Activated CD4-positive, alpha-beta T cell treated with anti-CD3 and anti-CD28 coated beads for 1 hour (primary cell): ENCODE measurements at places on chromosomes 2 and 18.

- no peak for DNase-seq
Observed at GRCh38 chr18:7749510-7749981, 182.4 kb downstream of the PTPRM start.

DNA sequence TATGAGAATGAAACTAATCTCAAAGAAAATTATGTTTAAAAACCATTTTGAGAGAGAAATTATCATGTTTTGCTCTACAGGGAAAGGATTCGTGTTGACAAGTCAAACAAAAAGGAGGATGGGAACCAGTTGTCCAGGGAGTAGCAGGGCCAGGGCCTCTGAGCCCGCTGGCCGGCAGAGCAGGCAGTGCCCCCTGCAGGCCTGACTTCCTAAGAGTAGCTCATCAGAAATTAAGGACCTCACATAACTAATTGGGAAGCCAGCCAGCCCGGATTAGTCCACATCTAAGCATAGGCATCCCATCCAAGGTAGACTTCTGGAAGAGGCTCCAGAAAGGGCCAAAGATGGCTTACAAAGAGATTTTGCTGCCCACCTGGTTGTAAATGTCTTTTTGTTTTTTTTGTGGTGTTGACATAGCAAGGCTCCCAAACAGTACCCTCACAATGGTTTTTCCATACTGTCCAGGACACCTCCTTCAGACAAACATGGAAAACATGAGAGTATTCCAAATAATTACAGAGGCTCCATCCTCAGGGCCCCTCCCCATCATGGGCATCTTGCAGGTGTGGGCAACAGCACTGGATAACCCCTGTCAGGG is 241.2 kb upstream of the TANK start:
- peak; percentile 9 for DNase-seq

- no peak for DNase-seq
Observed at GRCh38 chr2:86323273-86324021, 14.0 kb downstream of the REEP1 start.

- DNase-seq, result no peak
Observed at GRCh38 chr18:56127322-56128099, 510.9 kb downstream of the TXNL1 start.

DNA sequence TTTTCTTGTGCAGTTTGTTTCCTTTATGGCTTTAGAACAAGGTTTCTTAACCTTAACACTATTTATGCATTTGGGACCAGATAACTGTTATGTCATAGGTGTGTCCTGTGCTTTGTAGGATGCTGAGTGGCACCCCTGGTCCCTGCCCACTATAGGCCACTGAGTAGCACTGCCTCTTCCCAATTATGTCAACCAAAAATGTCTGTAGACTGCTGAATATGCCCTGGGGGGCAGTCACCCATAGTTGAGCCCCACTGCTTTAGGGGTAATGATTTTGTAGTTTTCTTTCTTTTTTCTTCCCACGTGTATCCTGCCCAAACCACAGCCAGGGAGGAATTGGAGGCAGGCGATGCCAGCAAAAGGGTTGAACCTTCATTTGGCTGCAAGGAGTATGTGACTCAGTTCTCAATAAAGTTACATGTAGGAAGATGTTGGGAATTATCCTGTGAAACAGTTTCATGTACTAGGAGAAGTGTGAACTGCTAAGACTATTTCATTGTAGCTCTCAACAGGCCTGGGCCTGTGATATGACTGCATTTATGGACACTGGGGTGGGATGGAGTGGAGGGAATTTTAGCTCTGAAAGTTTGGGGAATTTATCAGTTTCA is 65.7 kb downstream of the FMNL2 start:
- no peak for DNase-seq

DNA sequence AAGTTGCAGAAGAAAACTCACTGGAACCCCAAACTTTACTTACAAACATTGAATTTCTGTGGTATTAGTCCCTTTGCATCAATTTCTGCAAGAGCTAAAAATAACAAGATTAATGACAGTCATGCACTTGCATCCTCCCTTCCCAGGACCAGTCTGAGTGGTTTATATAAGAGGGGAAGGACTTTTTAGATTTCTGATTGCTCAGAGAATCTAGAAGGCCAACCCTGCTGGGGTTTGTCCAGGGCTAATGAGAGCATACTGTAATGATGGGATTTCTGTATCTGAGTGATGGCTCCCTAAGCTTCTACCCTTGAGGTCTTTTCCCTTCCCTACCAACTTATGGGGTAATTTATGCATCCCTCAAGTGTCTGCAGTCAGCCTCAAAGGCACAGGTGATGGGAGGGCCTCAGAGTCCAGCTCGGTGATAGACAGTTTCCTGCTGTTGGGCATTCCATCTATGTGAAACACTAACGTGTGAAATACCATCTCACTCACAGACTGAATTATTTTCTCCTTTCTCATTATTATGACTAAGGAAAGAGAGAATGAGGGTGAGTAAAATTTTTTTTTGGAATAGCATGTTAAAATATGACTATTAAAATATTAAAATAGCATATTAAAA is 556.3 kb downstream of the RIT2 start:
- no peak for DNase-seq

DNA sequence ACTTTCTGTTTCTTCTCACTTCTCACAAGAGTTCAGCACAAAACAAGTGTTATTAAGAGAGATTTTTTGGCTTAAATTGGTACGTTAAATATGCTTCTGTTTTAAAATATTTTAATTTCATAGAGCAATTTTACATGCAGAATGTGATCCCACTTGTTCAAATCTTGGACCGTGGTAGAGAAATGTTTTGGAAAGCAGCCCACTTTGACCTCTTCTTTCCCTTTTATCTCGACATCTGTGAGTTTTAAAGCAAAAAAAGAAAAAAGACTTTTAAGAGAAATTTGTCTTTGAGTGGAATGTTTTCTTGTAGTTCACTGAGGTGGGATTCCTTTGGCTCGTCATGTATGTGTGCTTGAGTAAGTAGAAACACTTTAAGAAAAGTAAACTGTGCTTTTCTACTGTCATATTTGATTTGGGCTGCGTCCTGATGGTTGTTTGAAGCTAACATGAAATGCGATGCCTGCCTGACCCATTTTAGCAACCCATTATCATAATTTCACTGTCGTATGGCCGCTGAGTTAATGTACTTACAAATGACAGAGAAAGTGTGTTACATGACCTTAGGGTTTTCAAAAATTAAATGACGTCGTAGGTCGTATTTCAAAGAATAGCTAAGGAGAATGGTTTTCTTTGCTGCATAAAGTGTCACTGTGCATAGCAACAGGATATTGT is 54.5 kb downstream of the TSHZ1 start:
- no peak for DNase-seq
